ENCODE measurements at places on chromosomes 5 and 9. TPM values are rescaled to one million over a fixed set of nuclear protein-coding genes. Genes with fewer than 3 reads are reported as not detected.

Gene BTNL8
- not detected for total RNA-seq

Gene GGTA1
- total RNA-seq: 1.9 TPM

Gene STPG3
- not detected for total RNA-seq

Gene CDHR2
- 0.63 TPM for total RNA-seq

Gene SLC46A2
- total RNA-seq: not detected

Gene PRRT1B
- total RNA-seq: not detected

Gene LHX2
- total RNA-seq: 182 TPM

Gene GAS1
- total RNA-seq: 17.8 TPM

Gene OCLN
- total RNA-seq: 5.0 TPM

Gene NTMT1
- 14.1 TPM for total RNA-seq

Gene SLC6A3
- total RNA-seq: not detected

Gene EQTN
- total RNA-seq: 8.1 TPM

Gene INSL6
- not detected for total RNA-seq

Gene TMEM174
- total RNA-seq: not detected

Gene FGD3
- total RNA-seq: 32.2 TPM

Gene HIGD2A
- total RNA-seq: 28.5 TPM

Gene PTPRD
- 658 TPM for total RNA-seq

Gene DOK3
- 9.1 TPM for total RNA-seq

Gene TAF1L
- 0.31 TPM for total RNA-seq

Gene UBLCP1
- 17.8 TPM for total RNA-seq

Gene SLC6A7
- total RNA-seq: 1.9 TPM

Gene SPATA31E1
- total RNA-seq: not detected

Gene PDGFRB
- 27.5 TPM for total RNA-seq

Gene PCDHA9
- total RNA-seq: 42.6 TPM

Gene CAMLG
- total RNA-seq: 55.1 TPM

Gene ADAMTSL1
- total RNA-seq: 44.1 TPM

Gene PPIC
- 1.3 TPM for total RNA-seq

Gene C7
- 0.94 TPM for total RNA-seq

Gene CAST
- total RNA-seq: 27.2 TPM

Gene OMD
- total RNA-seq: not detected

Gene IFNK
- total RNA-seq: not detected

Gene MSANTD3
- 70.4 TPM for total RNA-seq

Gene NRG2
- 8.1 TPM for total RNA-seq

Gene IL3
- not detected for total RNA-seq

Gene CERCAM
- total RNA-seq: 27.2 TPM

Gene SHISAL2B
- not detected for total RNA-seq

Gene OTP
- not detected for total RNA-seq

Gene ANKRD31
- total RNA-seq: 0.94 TPM

Gene GPR150
- not detected for total RNA-seq

Gene ERBIN
- 99.2 TPM for total RNA-seq

Gene TRPM6
- total RNA-seq: 2.5 TPM

Gene TXNDC8
- not detected for total RNA-seq

Gene BARHL1
- not detected for total RNA-seq

Gene PPP1R2B
- total RNA-seq: not detected

Gene LRRC70
- total RNA-seq: 8.5 TPM

Gene CSF2
- total RNA-seq: not detected

Gene GLDC
- total RNA-seq: 20.7 TPM

Gene MAML1
- total RNA-seq: 34.4 TPM

Gene RGS14
- total RNA-seq: 5.0 TPM

Gene TNFSF8
- total RNA-seq: 0.31 TPM

Gene SPATA6L
- 13.8 TPM for total RNA-seq

Gene VCAN
- total RNA-seq: 439 TPM

Measured in parietal lobe (tissue), 2 donors.